NCI-H1436 (cell line): ENCODE measurements at places on chromosomes 1 and 21.
A peak's percentile ranks its signal among the peaks of the same experiment; 100 is the strongest.

GRCh38 chr1:152111515-152111968 lies 3.7 kb downstream of the TCHH start:
- DNase-seq: peak; percentile 69

- no peak for DNase-seq
Observed at GRCh38 chr1:224782281-224783000, 147.0 kb upstream of the DNAH14 start.

- DNase-seq: no peak
Observed at GRCh38 chr21:32415451-32416398, 3.2 kb downstream of the EVA1C start.

- DNase-seq: no peak
Observed at GRCh38 chr1:42096554-42096953, 56.7 kb upstream of the GUCA2B start.

DNA sequence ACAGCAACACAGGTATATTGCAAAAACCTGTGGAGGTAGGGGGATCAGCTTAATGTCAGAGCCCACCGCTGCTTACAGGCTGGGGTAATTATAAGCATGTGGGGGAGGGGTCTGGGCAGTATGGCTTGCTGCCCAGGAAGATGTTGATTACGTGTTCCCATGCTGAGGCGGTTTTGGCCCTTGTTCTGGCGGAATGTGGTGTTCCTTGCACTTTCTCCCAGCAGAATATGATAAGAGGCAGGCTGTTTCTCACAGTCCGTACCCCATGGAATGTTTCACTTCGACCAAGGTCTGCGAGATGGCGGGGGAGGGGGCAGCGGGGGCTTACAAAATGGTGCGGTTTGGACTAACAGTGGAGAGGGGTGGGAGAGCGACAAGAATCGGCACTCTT lies 9.8 kb upstream of the HPCAL4 start:
- DNase-seq: no peak

GRCh38 chr1:117009132-117009531 lies 7.6 kb downstream of the CD101 start:
- no peak for DNase-seq

DNA sequence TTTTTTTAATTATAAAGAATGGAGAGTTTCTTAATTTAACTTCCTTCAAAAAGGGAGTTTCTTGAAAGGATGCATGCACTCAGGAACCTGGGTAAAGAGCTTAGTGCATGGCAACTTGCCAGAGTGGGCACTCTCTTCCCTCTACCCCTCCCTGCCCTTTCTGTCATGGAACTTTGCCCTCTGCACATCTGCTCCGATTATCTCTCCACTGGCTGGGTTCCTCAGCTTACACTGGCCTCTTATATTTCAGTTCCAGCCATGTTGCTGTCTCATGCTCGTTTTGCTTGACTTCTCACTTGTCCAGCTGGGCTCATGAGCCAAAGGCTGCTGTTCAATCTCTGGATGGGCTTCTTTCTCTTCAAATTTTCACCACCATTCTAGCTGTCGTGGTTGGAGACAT lies 87.0 kb downstream of the NCAM2 start:
- no peak for DNase-seq

DNA sequence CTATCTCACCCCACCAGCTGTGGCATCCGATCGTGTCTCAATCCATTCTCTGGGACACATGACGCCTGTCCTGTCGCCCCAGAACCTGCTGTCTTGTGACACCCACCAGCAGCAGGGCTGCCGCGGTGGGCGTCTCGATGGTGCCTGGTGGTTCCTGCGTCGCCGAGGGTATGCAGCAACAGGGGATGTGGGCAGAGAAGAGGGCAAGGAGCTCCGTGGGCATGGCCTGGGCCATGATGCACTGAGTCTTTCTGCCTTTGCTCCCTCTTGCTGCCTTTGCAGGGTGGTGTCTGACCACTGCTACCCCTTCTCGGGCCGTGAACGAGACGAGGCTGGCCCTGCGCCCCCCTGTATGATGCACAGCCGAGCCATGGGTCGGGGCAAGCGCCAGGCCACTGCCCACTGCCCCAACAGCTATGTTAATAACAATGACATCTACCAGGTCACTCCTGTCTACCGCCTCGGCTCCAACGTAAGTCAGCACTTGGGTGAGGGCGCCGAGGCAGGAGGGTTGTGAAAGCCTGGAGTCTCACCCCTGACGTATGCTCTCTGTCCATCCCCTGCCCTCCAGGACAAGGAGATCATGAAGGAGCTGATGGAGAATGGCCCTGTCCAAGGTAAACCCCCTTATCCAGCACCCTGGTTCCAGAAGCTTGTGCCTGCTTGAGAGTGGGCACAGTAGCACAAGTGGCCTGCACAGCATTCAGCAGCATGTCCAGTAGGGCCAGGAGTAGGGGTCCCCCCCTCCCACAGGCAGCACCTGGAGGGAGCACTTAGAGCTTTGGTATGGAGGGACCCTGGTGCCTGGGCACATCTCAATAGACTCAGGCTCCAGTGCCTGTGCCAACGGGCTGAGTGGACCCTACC lies 8.8 kb downstream of the TINAGL1 start:
- no peak for DNase-seq

GRCh38 chr1:239276051-239276450 lies 110.3 kb upstream of the CHRM3 start:
- no peak for DNase-seq

DNA sequence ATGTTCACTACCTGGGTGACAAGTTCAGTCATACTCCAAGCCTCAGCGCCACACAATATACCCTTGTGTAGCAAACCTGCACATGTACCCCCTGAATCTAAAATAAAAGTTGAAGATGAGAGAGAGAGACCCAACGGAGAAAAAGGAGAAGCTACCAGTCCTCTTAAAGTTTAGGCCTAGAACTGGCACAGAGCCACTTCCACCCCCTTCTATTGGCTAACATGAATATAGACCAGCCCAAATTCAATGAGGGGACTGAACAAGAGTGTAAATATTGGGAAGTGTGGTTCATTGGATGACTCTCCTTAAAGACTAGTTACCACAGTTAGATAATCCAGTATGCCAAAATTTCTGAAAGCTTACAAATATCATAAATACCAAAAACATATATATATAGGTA lies 139.9 kb upstream of the ATP1B1 start:
- no peak for DNase-seq

DNA sequence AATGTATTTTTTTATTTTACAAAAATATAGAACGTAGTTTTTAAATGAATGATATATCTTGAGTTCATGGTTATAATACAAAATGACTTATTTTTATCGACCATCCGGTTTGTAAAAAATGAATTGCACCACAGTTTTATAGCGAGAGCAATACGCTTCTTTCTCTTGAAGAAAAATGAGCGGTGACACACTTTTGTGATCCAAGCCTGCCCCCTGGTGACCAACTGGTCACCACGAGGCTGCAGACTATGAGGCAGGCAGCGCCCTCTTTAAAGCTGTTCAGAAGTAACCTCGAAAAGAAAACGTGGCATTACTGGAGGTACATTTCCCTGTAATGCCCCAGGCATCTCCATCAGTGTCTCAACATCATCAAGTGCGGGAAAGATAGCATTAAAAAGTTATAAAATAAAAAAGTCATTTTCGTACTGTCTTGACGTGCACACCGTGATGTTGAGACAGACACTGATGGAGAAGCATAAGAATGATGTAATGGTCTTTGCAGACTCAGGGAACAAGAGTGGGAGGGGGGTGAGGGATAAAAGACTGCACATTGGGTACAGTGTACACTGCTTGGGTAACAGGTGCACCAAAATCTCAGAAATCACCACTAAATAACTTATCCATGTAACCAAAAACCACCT lies 734.2 kb upstream of the ADAMTS5 start:
- peak; percentile 47 for DNase-seq

DNA sequence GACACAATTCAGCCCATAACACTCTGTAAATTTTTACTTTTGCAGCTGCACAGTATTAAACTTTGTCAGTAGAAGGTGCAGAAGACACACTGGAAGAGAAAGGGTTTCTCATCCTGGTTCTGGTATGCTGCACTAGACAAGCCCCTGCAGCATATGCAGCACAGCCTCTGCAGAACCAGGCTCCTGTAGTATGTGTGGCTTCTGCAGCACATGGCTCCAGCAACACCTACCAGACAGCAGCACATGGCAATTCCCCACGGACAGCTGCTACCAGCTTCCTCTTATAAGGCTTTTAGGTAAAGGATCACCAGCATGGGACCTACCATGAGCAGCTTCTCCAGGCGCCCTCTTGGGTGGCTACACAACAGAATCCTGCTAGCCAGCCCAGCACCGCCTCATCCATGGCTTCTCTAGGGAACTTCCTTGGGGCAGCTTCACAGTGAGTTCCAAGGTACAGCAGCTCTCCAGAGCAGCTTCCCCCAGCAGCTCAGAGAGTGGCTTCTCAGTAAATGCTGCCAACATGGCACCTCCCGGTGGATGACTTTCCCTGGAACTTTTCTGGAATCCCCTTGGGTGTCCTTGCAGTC lies 534.4 kb upstream of the CXADR start:
- DNase-seq: no peak

DNA sequence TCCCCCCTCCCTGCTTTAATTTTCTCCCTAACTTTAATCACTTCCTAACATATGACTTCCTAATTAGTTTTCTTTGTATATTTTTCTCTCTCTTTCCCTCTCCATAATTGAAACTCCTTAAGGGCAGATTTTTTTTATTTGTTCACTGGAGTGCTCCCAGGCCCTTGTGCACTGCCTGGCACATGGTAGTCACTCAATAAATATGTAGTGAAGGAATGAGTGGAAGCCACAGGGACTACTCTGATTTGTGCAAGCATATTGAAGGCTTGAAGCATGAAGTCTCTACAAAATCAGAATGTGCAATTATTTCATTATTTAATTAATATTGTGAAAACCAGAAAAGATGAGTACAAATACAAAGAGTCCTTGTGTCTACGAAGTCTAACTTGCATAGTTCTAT lies 41.5 kb downstream of the SNX7 start:
- no peak for DNase-seq

GRCh38 chr1:6962478-6962995 lies 177.3 kb downstream of the CAMTA1 start:
- no peak for DNase-seq

DNA sequence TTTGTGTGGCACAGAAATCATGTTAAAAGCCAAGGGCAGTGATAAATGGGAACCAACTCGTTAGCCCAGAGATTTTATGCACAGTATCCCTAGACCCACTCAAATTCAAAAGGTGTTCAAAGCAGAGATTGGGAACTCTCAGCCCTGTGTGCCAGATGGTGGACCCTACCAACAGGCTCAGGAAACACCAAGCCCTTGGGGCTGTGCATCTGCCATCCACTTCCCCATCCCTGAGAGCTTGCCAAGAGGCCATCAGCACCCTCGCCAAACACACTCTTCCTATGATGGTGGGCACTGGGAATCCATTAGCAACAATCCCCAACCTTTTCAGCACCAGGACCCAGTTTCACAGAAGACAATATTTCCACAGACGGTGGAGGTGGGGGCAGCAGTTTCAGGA lies 194.2 kb upstream of the NFIA start:
- no peak for DNase-seq

- no peak for DNase-seq
Observed at GRCh38 chr1:248798791-248799190, 26.9 kb downstream of the SH3BP5L start.

DNA sequence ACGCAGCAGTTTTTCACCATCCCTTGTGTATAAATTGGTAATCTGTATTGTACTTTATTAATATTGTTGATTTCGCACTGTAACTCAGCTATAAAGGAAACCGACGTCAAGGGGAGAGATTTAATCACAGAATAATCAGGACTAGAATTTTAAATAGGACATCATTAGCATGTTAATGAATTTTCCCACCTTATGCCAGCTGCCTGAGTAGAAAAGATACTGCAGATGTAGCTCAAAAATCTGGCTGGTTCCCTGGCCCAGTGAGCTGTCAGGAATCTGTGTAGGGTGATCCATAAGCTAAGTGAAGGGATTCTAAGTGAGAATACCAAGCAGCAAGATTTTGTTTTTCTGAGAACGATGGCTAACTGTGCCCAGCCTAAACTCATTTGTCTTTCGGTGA lies 195.5 kb downstream of the DISC1 start:
- no peak for DNase-seq

GRCh38 chr1:167439301-167439988 lies 78.9 kb downstream of the CD247 start:
- DNase-seq: peak; percentile 31

DNA sequence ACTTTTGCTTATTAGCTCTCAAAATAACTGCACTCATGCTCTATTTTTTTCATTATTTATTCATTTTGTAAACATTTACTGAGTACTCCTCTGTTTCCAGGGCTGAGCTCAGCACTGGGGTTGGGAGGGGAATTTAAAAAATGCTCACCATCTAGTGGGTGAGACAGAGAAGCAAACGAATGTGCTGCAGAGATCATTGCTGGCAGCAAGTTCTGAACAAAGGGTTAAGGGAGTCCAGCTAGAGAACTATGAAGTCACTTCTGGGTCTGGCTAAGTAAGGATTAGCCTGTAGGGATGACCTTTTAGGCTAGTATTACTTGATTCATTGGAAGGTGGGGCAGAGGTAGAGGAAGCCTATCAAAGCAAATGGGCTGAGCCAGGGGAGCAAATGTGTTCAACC lies 99.1 kb upstream of the ZNF644 start:
- no peak for DNase-seq
